ENCODE measurements at places on chromosomes 4 and X.

GRCh38 chr4:180539284-180539683 lies 1703.9 kb upstream of the TENM3 start:
- DNase-seq: no peak

- DNase-seq: peak; percentile 89
Observed at GRCh38 chrX:51892921-51893745, at the start of gene MAGED1. MAGED1 (plus strand) TSS chrX:51893623; CDS start chrX:51894305, 682 bp downstream.

DNA sequence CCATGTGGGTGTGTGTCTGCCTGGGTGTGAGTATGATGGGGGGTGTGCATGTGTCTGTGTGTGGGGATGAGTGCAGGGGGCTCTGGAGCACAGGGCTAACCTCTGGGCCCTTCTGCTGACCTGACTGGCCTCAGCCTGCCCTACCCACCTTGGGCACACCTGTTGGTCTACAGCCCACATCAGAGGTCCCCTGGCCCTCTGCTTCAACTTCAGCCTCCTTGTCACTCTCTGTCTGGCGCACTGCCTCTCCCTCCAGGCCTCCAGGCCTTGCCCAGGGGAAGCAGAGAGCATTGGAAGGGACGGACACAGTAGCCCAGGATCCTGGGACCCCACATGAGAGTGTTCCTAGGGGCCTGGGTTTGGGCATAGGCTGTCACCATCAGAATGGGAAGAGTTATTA lies 115.4 kb downstream of the EFNB1 start:
- no peak for DNase-seq

DNA sequence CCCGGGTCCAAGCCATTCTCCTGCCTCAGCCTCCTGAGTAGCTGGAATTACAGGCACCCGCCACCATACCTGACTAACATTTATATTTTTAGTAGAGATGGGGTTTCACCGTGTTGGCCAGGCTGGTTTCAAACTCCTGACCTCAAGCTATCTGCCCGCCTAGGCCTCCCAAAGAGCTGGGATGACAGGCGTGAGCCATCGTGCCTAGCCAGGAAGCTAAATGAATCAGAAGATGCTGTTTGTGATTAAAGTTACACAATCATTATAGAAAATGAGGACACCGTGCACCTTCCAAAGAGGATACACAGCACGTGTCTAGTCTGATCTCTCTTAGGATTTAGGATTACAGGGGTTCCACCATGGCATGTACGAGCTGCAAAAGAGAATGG lies 99.6 kb downstream of the DHRSX start:
- DNase-seq: peak; percentile 9

- no peak for DNase-seq
Observed at GRCh38 chr4:17336524-17336961, 175.3 kb downstream of the QDPR start.

DNA sequence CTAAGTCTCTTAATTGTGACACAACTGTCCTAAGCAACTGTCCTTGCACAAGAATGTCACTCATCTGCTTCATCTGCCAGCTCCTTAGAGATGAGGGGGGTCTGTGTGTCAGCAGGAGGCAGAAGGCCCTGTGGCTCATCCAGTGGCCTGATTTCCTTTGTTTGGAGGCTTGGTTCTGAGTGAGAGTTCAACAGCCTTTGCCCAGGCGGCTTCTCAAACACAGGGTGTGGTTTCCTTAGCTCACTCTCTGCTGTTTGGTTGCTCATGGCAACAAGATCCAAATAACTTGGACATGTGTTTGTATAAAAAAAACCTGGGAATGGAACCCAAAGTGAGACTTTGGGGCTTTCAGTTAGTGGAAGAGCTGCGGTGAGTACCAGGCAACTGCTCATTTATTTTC lies 46.6 kb downstream of the MAP7D3 start:
- no peak for DNase-seq
